Muscle of arm (tissue), 14 donors: ENCODE measurements at places on chromosomes 11 and 22. TPM values are rescaled to one million over a fixed set of nuclear protein-coding genes. Genes with fewer than 3 reads are reported as not detected.

GRCh38 chr22:36386351-36386899, 1.3 kb downstream of the MYH9 start:
- DNase-seq: no peak

- no peak for DNase-seq
Measured at GRCh38 chr22:38645430-38645829, 10.8 kb downstream of the FAM227A start.

DNA sequence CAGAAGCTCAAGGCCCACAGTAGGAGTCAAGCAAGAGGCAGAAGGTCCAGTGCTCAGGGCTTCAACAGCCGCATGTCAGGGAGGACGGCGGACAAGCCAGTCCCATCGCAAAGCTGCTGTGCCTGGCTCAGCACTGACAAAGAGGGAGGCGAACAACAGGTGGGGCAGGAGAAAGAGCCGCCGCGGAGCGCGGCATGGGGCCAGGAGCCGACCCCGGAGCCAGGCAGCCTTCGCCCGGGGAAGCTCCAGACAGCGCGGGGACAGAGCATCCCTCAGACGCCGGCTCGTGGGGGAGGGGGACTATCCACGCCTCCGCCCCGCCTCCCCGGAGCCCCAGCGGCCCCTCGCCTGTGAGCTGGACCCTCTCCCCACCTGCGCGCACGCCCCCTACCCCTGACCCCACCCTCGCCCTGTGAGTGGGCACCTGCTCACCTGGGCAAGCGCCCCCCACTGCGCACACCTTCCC, 369 bp downstream of the DHCR7 start:
- peak; percentile 25 for DNase-seq

SDHD gene
- polyA plus RNA-seq: 109 TPM
